Activated CD8-positive, alpha-beta T cell treated with anti-CD3 and anti-CD28 coated beads, Interleukin-2, amount 10 ng/mL, durations not matched to agents 7 days and 5 days (primary cell): ENCODE measurements at places on chromosomes 1 and 21. TPM values are rescaled to one million over a fixed set of nuclear protein-coding genes. Genes with fewer than 3 reads are reported as not detected.

KCNT2 gene
- not detected for total RNA-seq

CELSR2 gene
- 5.2 TPM for total RNA-seq

DPYD gene
- total RNA-seq: 43.3 TPM

ZMYND12 gene
- total RNA-seq: 0.79 TPM

RGS18 gene
- 0.40 TPM for total RNA-seq

PRAMEF7 gene
- total RNA-seq: not detected

SLC25A24 gene
- total RNA-seq: 26.9 TPM

NTMT2 gene
- total RNA-seq: not detected

GBP7 gene
- total RNA-seq: 0.11 TPM

FMO2 gene
- not detected for total RNA-seq

HSF2BP gene
- total RNA-seq: 0.24 TPM

DYNLT4 gene
- total RNA-seq: 2.3 TPM

SNRPE gene
- total RNA-seq: 187 TPM

NBPF14 gene
- 13.9 TPM for total RNA-seq

GJC2 gene
- total RNA-seq: 4.1 TPM

FTCD gene
- 0.37 TPM for total RNA-seq

RAB3B gene
- total RNA-seq: 0.08 TPM

OR6N1 gene
- not detected for total RNA-seq
